ENCODE measurements at places on chromosomes 6 and 20.

DNA sequence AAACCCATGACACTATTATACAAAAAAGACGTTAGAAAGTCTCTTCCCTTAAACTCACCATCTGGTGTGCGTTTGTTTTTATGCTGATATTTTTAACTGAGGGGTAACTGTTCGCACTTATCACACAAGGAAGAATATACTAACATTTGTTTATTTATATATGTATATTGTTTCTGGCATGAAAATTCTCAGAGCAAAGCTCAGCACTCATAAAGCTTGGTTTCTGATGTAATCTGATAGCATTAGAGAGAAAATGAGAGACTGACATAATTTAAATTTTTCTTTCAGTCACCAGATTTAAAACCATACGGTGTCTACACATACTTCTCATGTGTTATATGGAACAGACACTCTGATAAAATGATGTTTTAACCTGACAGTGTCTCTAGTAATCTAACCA is 6.9 kb downstream of the BLOC1S5 start:
- no peak for DNase-seq

- DNase-seq = no peak
Measured at GRCh38 chr6:99114769-99115406, 167.1 kb upstream of the FBXL4 start.

- no peak for DNase-seq
Measured at GRCh38 chr6:111803371-111803770, 69.9 kb downstream of the FYN start.

GRCh38 chr6:128046033-128046432 is 145.2 kb upstream of the THEMIS start:
- no peak for DNase-seq

GRCh38 chr6:90454836-90455427 is 131.9 kb downstream of the MAP3K7 start:
- no peak for DNase-seq

DNA sequence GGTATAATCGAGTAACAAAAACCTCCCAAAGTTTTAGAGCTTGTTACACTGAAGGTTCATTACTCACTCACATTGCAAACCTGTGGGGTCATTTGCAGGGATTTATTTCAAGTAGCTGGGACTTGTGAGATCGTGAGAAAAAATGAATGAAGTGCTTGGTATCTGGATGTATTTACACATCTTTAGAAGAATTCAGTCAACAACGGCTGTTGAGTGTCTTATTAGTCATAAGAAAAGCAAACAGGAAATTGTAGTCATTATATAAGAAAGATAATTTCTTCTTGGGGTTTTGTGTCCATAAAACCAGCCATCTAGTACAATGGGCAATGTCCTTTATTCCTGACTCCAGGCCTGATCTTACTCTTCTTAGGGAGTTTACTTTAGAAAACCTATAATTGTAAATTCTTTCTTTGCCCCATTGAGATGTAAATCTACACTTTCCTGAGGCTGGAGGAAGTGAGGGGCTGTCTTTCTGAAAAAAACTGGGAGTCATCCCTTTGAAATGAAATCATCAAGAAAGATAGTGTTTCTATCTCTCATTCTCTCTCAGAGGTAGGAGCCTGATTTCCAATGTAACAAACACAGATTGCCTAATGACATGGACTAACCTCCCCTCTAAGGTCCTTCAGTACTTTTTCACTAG is 202.5 kb upstream of the ASCC3 start:
- DNase-seq = no peak

DNA sequence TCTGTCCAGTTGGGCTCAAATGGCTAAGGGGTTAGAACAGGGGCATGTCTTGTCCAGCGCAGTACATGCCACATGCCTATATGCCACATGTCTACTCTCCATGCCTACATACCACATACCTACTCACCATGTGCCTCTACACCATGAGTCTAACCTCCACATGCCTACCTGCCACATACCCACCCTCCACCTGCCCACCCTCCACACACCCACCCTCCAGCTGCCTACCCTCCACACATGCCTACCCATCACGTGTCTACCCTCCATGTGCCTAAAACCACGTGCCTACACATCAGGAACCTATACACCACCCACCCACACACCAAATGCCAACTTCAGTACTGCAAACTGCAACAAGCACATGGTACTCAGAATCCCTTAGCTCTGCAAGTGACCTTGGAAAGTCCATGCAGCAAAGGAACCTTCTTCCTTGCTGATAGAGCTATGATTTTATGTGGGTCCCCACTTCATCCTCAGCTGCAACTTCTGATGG is 113.0 kb upstream of the CST7 start:
- DNase-seq = no peak

DNA sequence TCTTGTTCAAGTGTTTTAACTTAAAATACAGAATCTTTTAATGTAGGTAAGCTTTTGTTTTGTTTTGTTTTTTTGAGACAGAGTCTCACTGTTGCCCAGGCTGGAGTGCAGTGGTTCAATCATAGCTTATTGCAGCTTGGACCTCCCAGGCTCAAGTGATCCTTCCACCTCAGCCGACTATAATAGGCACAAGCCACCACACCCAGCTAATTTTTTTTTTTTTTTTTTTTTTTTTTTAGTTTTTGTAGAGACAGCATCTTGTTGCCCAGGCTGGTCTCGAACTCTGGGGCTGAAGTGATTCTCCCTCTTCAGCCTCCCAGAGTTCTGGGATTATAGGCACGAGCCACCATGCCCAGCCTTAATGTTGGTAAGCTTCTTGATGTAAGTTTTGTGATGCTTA is 3.3 kb downstream of the EFHC1 start:
- no peak for DNase-seq

Data from HFF-Myc (cell line).